ENCODE measurements at places on chromosomes 11 and 22.

DNA sequence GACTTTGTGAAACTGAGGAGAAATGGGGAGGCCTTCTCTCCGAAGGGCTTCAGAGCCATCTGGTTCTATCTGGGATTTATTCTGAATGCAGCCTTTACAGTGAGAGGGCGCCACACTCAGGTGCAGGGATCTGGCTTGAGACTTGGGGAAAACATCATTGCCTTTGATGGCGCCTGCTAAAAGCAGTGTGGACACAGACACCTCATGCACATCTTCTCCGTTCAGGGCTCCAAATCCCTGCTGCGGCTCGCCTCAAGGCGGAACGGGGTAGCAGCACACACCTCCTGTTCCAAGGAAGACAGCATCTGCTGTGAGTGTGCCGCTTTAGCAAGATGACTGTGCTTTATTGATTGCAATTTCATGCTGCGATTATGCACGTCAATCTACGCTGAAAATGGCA is 37.1 kb upstream of the OLFML1 start:
- DNase-seq = no peak

- DNase-seq = no peak
These were observed 44.3 kb downstream of the POLD3 start for GRCh38 chr11:74636630-74637184.

DNA sequence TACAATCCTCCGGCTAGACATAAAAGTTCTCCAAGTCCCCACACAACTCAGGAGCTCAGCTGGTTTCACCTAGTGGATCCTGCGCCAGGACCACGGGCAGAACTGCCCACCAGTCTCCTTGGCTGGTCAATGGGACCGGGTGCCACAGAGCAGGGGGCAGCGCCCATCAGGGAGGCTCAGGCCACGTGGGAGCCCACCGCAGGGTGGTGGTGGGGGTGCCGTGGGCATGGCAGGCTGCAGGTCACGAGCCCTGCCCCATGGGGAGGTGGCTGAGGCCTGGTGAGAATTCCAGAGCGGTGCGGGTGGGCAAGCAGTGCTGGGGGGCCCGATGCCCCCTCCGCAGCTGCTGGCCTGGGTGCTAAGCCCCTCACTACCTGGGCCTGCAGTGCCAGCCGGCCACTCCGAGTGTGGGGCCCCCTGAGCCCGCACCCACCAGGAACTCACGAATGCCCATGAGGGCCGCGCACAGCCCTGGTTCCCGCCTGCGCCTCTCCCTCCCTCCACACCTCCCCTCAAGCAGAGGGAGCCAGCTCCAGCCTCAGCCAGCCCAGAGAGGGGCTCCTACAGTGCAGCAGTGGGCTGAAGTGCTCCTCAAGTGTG is 1091.9 kb upstream of the TENM4 start:
- DNase-seq = no peak

GRCh38 chr11:36149538-36150242 is 139.5 kb downstream of the COMMD9 start:
- DNase-seq = peak; percentile 97

DNA sequence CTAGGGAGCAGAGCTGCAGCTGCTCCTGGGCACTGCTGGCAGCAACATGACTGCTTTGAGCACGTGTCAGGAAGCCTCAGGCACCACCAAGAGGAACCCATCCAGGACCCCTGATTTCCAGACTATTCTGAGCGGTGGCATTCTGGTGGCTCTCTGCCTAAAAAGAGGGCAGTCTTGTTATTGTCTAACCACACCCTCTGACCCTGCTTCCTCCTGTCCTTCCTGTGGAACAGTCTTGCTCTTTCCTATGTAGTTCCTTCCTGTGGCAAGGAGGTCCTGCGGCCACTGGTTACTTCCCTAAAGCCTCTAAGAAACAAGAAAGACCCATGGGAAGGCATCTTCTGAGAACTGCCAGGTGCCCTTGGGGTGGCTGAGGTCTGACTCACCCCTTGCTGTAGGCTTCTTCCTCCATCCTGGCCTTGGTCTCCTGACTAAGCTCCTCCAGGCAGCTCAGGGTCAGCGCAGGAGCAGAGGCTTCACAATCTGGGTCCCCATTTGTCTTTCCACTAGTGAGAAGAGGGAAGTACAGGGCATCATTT is 13.1 kb upstream of the LYVE1 start:
- no peak for DNase-seq

- DNase-seq = no peak
These were observed 60.5 kb downstream of the OSBP2 start for GRCh38 chr22:30754971-30755758.

DNA sequence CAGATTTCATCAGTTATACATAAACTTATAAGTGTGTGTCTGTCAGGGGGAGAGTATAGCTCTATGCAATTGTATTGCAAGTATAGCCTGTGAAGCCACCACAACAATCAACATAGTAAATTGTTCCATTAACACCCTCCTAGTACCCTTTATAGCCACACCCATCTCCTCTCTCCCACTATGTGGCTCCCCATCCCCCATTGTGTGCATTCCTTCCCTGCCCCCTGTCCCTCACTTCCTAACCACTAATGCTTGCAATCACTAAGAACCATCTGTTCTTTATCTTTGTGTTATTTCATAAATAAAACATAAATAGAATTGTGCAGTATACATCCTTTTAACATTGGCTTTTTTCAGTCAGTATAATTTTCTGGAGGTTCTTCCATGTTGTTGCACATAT is 83.1 kb upstream of the SLC5A12 start:
- DNase-seq = no peak

DNA sequence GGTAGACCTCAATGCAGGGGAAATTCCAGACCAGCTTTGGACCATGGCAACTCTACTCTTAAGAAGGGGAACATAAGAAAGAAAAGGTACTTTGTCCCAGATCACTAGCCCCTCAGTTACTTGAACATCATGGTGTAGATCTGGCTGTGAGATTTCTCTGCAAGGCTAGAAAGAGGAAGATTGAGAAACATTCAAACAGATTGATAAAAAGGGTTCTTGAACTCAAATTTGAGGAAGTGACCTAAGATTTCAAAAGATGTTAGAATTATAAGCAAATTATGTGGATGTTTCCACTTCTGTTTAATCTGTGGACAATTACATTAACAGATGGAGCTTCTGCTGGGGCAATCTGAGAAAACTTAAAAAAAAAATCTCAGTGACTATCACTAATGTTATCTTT is 21.8 kb upstream of the UPB1 start:
- no peak for DNase-seq

- DNase-seq = no peak
These were observed 73.6 kb downstream of the DSCAML1 start for GRCh38 chr11:117723277-117724024.

DNA sequence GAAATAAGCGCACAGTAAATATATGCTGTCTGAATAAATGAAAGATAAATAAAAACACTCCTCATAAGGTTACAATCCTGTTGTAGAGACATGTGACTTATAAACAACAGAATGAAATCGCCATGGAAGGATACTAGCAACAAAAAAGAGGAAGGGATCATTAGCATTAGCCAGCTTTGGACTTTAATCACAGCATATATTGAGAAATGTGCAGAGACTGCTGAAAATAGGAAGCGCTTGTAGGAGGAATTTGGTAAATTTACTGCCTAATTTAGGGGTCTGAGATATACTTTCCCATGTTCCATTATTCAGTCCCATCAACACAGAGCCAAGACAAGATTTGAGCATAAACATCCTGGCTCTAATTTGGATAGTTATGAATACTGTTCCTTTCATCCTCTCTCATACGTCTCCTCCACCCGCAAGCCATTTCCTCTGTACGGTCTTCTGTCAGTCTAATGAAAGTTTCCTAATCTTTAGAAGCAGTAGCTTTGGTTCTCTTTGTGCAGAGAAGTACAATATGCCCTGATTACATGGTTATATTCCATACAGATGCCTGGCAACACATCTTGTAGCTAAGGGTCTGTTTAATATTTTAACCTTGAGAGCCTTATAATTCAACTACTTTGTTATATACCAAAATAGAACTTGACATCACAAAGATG is 37.1 kb upstream of the AKIP1 start:
- DNase-seq = no peak

DNA sequence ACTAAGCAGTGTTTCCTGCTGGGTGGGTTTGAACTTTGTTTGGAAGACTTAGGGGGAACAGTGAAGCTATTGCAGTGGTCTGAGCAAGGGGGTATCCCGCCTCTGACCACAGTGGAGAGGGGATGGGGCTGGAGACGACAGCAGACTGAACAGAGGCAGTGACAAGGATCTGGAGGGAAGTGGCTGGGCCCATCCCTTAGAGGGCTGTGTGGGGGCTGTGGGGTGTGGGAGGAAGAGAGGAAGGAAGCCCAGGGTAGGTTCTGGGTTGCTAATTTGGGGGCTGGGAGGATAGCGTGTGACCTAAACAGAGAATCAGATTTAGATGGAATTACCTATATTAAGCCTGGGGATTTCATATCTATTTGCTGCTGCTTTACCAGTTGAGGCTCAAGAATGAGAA is 70.7 kb downstream of the BMAL1 start:
- DNase-seq = no peak

DNA sequence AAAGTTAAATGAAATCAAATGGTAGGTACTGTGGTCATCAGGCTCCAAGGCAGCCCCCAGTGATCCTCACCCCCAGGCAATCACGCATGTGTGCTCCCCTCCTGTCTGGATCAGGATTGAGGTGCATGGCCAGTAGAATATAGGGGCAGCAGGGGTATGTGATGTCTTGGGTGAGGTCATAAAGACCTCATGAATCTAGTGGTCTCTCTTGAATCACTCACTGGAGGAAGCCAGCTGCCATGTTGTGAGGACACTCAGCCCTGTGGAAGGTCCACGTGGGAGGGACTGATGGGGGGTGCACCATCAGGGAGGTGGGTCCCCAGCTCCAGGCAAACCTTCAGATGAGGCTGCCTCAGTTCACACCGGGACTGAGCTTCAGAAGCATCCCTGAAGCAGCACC is 6.8 kb upstream of the IL17REL start:
- DNase-seq = no peak

DNA sequence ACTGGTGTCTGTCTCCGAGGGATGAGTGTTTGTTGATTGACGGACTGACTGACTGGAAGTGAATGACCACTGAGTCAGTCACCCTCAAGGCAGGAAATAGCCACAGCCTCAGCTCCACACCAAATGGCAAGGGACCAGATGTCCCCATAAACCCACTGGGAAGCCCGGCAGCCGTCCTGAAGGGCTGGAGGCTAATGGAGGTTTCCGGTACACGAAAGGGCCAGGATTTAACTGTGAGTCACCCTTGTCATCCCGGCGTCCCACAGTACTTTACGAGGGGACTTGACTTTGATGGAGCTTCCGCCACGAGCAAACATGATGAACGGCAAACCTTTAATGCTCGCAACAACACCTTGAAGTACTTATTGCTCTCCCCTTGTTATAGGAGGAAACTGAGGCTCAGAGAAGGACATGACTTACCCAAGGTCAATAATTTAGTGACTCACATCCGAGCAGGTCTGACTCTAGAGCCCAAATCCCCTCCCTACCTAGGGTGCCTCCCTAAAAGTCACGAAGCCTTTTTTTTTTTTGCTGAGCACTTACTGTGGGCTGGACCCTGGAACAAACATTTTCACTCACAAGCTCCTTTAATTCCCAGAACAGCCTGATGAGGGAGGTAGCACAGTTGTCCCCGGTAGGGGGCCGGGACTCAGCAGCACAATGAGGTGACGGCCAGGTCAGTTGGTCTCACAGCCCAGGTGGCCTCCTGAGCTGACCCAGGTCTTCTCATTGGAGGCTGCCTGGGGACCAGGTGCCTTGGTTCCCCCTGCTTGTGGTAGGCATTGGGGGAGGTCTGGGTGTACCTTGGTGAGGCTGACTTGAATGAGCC is 25.2 kb upstream of the GCAT start:
- no peak for DNase-seq

DNA sequence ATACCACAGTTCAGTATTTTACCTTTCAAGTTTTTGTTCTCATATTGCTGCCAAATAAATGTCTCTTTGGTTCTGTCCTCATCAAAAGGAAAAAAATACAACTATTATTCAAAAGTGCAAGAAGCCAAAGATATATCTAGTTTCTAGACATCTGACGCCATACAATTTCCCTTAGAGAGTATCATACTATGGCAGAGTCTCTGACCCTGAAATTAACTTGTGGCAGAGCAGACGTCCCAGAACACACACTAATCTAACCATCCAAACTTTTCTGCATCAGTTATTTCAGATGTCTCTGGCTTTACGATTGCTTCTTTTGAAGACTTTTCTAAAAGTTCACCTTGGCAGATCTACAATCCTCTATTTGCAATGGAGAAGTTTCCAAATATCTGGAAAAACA is 2.7 kb downstream of the OR51T1 start:
- DNase-seq = no peak

DNA sequence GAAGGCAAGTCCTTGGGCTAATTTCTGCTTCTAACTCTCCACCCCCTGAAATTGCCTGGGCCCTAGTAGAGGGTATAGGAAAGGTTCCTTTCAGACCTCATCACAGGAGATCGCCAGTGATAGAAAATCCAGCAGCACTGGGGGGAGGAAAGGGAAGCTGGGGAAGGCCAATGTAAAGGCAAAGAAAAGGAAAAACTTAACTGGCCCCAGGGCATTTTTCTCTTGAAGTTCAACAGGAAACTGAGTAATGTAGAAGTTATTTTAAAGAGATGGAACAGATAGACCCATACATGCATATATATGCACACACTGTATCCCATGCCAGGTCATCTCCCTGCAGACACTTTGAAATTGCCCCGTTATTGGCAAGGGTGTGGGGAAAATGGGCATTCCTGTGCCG is 134.0 kb downstream of the TRIM44 start:
- DNase-seq = peak; percentile 25

DNA sequence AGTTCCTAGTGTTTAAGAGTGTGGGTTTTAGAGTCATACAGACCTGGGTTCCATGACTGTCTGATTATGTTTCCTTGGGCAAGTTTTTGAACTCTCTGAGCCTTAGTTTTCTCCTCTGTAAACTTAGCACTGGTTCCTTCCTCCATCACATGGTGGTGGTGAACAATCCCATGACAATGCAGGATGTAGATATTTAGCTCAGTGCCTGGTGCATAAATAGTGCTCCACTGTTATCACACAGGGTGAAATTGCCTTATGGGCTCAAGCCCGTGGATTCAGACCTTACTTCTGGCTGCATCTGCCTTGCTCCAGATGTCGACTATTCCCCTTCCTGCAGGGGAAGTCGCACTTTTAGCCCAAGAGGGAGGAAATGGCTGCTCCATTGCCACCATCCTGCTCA is 62.7 kb downstream of the LDLRAD3 start:
- no peak for DNase-seq

GRCh38 chr11:34305193-34305592 is 52.6 kb downstream of the ABTB2 start:
- DNase-seq = no peak

DNA sequence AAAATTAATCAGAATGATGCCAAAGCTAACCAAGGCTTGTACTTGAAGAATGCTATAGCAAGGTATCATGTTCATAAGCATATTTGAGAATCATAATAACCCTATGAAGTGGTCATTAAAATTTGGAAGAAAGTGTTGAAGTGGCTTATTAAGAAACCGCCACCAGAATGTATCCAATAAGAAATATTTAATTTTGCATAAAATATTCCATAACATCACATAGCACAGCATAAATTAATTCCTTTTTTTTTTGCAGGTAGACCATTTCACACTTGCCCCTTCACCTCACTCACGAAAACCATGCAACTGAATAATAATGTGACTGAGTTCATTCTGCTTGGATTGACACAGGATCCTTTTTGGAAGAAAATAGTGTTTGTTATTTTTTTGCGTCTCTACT is at the start of gene OR4C16:
OR4C16 (plus strand) TSS at position 301 of the 400 bp plus-strand sequence; CDS start at position 301, 0 bp downstream.
- DNase-seq = no peak
